ENCODE measurements at places on chromosomes 5 and 9.

DNA sequence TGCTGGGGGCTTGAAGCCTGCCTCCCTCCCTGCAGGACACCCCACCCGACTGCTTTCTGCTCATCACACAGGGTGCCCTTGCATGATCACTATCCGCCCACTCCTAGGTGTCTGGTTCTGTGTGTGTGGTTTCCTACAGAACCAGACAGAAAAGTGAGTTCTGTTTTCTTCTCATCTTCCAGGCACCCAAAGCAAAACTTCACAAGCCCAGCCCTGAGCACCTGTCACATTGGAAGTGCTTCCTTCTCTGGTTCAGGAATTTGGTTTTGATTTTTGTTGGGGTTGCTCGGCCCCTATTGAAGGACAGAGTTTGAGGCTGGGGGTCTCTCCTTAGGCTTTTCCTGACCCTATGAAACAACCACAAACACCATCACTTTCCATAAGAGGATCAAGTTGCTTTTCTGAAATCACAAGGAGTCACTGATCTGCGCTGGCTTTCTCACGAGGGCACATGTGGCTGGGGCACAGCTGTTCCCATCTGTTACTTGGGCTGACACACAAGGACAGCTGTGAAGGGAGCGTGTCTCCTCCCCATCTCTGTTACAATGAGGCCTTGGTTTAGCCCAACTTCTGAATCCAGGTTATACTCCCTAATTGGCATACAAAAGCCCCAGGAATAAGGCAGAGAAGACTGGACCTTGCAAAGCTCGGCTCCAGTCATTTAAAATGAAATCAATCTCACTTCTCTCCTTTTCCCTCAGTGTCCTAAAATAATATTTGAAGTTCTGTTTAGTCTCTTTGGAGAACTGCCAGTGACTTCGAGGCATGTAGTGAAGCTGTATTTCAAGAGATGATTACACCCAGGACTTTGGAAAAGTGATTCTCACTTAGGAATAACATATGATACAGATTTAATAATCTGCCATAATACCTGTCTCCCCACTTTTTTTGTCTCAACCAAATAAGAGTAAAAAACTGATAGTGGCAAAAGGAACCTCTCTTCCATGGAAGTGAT is 213.1 kb upstream of the GAS1 start:
- no peak for DNase-seq

- DNase-seq: no peak
These were observed 179.7 kb downstream of the TSSK1B start for GRCh38 chr5:113255105-113255504.

DNA sequence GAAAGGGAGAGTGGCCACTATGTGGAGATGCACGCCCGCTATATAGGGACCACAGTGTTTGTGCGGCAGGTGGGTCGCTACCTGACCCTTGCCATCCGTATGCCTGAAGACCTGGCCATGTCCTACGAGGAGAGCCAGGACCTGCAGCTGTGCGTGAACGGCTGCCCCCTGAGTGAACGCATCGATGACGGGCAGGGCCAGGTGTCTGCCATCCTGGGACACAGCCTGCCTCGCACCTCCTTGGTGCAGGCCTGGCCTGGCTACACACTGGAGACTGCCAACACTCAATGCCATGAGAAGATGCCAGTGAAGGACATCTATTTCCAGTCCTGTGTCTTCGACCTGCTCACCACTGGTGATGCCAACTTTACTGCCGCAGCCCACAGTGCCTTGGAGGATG is 19.8 kb downstream of the RGMB start:
- DNase-seq: no peak

- DNase-seq: no peak
These were observed 7.1 kb upstream of the CNTRL start for GRCh38 chr9:121067640-121068039.

DNA sequence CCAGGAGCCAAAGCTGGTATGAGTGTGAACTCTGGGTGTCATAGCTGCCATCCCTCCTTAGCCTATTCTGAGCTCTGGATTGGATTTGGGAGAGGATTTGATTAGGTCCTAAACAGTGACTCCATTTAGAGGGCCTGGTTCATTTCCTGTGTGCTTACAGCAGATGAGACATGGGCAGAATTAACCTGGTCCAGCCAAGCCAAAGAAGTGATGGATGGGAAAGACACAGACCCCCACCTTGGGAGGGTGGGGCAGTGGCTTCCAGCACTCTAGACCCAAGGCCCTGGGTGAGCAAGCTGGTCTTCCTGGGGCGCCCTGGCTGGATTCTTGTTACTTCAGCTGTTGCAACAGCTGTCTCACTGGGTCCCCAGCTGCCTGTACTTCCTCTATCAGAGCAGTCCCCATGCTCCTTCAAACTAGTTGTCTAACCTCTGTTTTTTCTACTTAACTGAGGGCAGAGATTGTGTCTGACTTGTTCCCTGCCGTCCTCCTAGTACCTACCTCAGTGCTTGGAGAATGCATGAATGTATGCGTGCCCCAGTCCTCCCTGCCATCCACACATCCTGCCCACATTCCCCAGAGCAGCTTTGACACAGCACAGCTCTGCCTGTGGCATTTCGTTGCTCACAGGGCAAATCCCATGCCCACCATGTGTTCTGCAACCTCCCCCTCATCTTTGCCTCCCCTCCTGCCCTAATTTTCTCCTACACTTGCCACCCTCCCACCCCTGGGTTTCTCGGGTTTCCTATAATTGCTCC is 115.9 kb downstream of the RGS3 start:
- peak; percentile 58 for DNase-seq

DNA sequence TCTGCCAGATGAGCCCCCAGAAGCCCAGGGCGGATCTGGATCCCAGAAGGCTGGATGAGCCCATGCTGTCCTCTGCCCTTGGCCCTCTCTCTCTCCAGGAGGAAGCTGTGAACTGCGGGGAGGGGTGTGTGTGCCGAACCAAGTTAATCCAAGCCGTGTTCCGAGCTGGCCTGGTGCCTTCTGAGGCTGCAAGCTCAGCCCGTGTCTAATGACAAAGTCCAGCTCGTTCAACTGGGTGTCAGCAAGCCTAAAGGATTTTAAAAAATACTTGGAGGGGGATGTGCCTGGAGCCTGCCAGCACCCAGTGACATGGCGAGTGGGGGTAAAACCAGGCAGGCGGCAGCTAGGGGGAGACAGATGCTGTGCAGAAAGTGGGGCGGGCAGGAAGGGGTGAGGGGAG is 8.0 kb downstream of the STC2 start:
- no peak for DNase-seq

DNA sequence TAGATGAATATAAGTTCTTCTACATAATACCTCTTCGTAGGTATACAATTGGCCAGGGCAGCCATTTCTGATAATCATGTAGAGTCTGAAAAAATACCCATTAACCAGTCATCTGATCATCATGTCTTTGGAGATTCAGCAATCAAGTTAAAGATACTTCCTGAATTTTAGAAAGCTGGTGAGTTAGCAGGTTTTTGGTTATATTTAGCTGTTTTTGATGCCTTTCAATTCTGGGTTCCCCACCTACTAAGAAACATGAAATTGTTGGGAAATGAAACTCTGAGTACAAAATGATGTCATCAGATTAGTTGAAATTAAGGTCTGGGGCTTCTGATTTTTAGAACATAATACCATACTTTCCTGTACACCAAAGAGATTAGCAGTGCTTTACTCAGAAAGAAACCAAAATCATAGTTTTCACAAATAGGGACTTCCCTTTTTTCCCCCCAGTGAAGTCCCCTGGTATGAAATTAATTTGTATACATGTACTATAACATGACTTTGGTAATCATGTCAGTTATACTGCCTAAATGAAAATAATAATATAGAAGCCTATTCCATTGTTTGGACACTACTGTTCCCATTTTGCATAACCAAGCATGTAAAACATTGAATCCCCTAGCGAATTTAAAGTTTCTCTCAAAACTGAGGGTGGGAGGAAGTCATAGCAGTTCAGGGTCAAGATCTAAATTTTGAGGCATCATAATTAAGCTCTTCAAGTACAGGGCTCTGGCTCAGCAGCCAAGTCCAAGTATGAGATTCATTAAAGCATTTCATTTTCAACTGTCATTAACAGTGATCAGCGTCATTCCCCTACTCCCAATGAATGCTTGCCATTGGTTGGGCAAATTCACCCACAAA is 17.9 kb downstream of the PRLR start:
- DNase-seq: no peak

- DNase-seq: peak; percentile 50
These were observed 27.2 kb upstream of the CCNJL start for GRCh38 chr5:160339406-160340130.

- peak; percentile 80 for DNase-seq
These were observed 710 bp upstream of the PIP5KL1 start for GRCh38 chr9:127931092-127931881.

GRCh38 chr9:72936679-72937078 is 16.2 kb downstream of the ALDH1A1 start:
- no peak for DNase-seq

- DNase-seq: no peak
These were observed 8.7 kb downstream of the HNRNPH1 start for GRCh38 chr5:179614745-179615144.

GRCh38 chr9:134358662-134359319 is 32.5 kb downstream of the RXRA start:
- peak; percentile 31 for DNase-seq

DNA sequence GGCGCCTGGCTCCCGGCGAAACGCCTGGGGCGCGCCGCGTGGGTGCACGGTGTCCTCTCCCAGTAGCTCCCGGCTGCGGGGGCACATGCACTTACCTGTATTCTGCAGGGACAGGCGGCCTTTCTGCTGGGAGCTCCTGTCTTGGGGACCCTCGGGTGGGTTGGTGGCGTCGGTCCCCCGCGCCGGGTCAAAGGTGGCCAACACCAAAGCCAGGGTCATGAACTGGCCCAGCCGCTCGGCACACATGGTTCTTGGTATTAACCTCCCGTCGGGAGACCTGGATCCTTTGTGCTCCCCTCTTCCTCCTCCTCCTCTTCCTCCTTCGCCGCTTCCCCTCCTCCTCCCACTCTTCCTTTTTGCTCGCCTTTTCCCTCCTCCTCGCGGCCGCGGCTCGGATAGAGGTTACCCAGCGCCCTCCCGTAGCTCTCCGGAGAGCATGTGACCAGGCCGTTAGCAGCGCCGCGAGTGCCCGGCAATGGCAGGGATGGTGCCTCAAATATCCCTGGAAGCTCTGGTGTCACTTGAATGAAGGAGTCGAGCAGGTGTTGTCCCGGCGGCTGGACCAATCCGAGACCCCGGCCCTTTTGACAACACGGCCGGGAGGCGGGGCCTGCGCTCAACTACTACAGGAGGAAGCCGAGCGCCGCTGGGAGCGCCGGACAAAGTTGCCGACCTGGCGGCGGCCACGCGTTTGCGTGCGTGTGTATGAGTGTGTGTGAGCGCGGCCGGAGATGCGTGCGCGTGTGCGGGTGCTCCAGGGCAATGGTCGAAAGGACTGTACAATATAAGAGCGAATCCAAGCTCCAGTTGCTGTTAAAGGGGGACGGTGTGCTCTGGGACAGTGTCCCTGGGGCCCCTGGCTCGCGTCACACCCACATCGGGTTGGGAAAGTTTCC is at the start of gene STC2:
Gene STC2, minus strand, starts transcription at position 467 of the 896 bp plus-strand sequence. Its CDS starts 221 bp downstream, at position 246.
- peak; percentile 80 for DNase-seq

Data from iris pigment epithelial cell (primary cell).